Jurkat, Clone E6-1 (cell line): ENCODE measurements at places on chromosomes 5 and 9.

GRCh38 chr9:10443181-10443867 is 169.5 kb downstream of the PTPRD start:
- no peak for DNase-seq

DNA sequence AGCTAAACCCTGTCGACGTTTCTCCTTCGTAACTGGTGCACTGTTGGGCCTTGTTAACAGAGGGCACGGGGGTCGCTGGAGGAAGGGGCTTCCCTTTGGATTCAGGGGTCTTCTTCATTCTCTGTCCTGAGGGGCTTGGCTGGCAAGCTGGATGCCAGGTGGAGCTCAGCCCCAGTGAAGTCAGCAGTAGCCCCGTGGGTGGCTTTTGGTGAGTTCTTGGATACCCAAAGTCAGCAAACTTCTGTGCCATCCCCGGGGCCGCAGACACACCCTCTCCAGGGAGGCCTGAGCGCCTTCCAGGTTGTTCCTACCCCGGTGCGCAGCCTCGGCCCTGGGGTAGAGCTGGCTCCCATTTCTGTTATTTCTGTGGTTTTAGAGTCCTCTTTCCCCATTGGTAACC is 12.3 kb upstream of the OBP2A start:
- no peak for DNase-seq

DNA sequence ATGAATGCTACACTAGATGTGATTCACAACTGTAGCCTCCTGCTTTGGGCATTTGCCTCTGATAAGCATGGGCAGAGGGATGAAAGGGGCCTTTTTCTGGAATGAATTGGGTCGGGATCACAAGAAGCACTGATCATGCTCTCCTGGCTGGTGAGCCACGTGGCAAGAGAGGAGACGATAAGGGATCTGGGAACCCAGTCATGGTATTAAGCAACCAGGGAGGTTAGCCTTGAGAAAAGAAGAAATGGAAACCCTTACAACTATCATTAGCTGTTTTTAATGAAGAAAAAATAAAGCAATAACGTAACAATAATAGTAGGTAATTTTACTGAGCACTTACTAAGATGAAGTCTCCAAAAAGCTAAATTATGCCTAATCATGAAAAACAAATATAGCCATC is 50.0 kb upstream of the RAI14 start:
- DNase-seq: no peak

DNA sequence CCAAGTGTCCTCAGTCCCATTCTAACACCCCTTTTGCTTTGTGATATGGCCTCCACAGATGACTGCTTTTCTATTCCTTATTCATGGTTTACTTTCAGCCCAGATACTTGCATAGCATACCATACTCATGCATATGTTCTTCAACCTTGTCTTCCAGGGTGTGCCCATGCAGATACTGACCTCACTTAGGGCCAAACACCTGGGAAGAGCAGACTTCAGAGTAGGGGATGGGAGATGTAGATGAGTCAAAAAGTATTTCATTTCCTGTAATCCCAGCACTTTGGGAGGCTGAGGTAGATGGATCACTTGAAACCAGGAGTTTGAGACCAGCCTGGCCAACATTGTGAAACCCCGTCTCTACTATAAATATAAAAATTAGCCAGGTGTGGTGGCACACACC is 58.3 kb downstream of the NRG2 start:
- no peak for DNase-seq

DNA sequence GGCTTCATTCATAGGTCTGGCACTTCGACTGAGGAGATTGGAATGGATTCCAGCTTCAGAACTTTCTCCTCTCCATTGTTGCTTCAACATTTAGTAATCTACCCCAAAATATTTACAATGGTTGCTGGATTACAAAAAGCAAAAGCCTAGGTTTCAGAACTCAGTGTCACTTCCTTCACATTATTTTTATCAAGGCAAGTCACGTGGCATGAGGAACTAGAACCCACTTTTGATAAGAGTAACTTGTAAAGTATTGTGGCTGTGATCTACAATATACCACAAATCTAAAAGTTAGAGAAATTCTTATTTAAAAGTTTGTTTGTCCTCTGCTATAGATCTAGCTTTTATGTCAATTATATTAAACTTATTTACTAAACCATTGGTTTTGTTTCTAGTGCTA is 39.7 kb upstream of the ANKDD1B start:
- DNase-seq: no peak

- DNase-seq: no peak
Measured at GRCh38 chr5:33068786-33069185, 357.7 kb downstream of the NPR3 start.

DNA sequence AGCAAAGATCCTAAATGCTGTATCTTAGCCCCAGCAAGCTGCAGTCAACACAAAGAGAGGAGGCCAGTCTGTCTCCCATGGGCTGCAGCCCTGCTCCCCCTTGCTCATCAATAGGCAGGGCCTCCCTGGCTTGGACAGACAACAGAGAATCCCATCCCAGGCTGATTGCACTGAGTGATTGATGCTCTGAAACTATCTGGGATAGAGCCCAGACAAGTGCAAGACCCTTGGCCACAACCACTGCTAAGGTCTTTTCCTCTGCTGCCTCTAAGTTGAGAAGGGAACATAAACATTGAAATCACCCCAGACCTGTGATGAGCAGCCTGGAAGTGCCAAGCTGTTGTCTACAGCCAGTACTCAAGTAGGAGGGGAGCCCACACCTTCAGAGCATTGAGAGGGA is 661.0 kb upstream of the CDH18 start:
- DNase-seq: no peak

GRCh38 chr9:75649060-75649459 is 241.4 kb upstream of the PCSK5 start:
- no peak for DNase-seq

- DNase-seq: no peak
Measured at GRCh38 chr5:108670591-108671289, 77.0 kb upstream of the FER start.

GRCh38 chr5:54563083-54563761 is 45.7 kb downstream of the SNX18 start:
- DNase-seq: no peak
